ENCODE measurements at places on chromosomes 4 and X.

- DNase-seq: no peak
Measured at GRCh38 chrX:21658746-21659145, 616 bp upstream of the KLHL34 start.

DNA sequence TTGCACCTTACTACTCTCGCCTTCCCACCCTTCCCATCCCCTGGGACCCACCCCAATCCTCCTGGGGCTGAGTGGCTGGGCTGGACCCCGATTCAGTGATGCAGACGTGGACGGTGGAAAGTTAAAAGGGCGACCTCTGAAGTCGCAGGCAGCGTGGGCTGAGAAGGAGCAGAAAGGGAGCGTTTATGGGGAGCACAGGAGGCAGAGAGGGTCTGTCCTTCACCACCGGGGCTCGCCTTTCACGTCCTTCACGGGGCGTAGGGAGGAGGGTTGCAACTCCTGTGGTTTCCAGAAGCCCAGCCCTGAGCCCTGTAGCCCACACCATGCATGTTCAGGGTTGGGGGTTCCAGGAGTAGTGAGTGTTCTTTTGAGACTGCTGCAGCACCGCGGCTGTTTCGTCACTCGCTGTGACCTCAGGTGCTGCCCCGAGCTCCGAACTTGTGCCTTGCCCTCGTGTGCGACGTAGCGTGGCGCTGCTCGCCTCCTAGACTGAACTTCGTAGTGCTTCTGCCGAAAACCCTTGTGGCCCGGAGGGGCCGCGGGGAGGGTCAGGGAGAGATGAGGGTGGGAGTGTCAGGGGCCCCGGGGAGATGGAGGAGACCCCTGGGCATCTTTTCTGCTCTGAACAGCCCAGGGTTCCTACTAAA, 1.6 kb downstream of the NHS start:
- DNase-seq: no peak

- no peak for DNase-seq
Measured at GRCh38 chr4:149168645-149169044, 647.0 kb downstream of the IQCM start.

- DNase-seq: no peak
Measured at GRCh38 chrX:44462850-44463249, 79.8 kb downstream of the FUNDC1 start.

GRCh38 chrX:150475461-150475860, 93.0 kb upstream of the MTM1 start:
- no peak for DNase-seq

DNA sequence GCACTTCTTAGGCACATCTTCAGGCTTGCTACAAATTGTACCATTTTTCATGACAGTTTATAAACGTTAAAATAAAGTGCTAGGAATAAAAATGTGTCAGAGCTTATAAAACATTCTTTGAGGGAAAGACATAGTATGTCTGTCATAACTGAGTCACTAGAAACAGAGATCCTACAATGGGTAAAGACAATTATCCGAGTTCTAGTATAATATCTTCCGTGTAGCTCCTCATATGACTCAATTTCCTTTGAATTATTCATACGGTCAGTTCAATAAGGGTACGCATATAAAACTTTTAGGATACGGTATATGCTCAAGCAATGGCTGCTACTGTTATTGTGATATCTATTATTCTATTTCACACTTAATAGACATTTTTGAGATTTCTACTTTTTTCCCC, 349.1 kb downstream of the PCDH10 start:
- no peak for DNase-seq

Measured in stimulated activated CD8-positive, alpha-beta memory T cell treated with anti-CD3 and anti-CD28 coated beads, Interleukin-7, amount 100 ng/mL, for 1 hour (primary cell).